Left kidney (tissue), 8 donors: ENCODE measurements at places on chromosomes 2 and 18. TPM values are rescaled to one million over a fixed set of nuclear protein-coding genes. Genes with fewer than 3 reads are reported as not detected.

DNA sequence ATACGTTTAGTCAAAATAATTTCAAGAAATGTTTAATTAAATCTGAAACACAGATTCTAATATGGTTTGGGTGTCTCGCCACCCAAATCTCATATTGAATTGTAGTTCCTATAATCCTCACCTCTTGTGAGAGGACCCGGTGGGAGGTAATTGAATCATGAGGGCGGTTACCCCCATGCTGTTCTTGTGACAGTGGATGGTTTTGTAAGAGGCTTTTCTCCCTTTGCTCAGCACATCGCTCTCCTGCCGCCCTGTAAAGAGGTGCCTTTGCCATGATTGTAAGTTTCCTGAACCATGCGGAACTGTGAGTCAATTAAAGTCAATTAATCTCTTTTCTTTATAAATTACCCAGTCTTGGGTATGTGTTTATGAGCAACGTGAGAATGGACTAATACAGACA, 1045.1 kb upstream of the POU3F3 start:
- no peak for DNase-seq

DNA sequence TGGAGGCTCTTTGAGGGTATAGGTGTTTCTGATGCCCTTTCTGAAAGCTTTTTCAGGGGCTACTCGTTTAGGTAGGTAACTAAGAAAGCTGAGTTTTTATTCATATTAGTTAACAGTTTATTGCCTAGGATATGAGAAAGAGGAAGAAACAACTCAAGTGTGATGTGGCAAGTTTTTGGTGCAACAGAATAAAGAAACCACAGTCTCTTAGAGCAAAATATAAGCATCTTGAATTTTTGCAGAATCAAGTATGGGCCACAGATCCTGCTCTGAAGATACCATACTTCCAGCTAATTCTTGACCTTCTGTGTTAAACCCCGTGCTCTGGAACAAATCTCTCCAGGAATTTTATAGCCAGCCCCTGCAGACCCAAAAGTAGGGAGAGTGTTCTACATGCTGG, 147.7 kb upstream of the SLC1A4 start:
- DNase-seq: no peak

DNA sequence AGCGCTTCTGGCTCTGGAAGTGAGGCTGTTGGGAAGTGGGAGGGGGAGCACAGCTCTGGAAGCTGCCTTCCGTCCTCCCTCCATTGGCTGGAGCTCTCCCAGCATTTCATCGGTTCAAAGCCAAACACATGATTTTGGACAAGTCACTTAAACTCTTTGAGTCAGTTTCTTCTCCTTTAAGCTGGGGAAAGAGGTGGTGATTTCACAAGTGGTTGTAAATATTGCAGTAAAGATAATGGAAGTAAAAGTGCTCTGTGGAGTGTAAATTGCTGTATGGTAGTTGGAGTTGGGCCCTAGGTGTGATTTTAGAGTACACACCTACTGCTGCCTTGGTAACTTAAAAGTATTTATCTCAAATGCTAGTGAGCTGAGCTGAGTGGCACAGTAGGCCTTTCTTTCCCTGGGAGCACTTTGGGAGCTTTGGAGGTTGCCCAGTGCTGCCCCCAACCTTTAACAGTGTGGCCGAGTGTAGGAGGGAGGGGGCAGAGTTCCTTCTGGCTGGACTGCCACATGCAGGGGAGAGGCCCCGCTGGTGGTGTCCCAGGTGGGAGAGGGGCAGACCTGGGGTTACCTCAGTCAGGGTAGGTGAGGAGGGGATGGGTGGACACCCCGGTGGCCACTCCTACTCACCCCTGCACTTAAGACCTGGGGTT, 54.7 kb downstream of the ASAP2 start:
- DNase-seq: no peak

- DNase-seq: no peak
These were observed 89.4 kb upstream of the SLC38A11 start for GRCh38 chr2:165044505-165045303.

DNA sequence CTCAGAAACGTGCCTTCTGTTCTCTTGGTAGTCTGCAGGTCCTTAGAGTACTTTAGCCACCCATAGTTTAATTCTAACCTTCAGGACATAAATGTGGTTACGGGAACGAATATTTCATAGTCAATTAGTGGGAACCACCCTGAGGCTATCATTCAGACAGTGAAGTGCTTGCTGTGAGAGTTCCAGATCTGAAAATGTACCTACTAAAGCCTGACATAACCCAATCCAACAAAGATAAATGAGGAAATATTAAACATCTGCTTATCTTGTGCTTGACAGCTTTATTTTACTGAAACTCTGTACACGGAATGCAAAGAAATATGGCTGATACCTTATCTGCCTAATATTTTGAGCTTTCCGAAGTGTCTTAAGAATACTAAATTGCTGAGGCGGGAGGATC, 43.0 kb downstream of the RAB27B start:
- no peak for DNase-seq

- peak; percentile 84 for DNase-seq
These were observed 66.3 kb upstream of the TCF7L1 start for GRCh38 chr2:85066874-85067351.

- DNase-seq: no peak
These were observed 30.1 kb upstream of the CCL20 start for GRCh38 chr2:227783404-227784138.

- DNase-seq: no peak
These were observed 8.9 kb downstream of the TSPYL6 start for GRCh38 chr2:54247115-54247514.

GRCh38 chr2:227454323-227454860, 17.6 kb upstream of the AGFG1 start:
- no peak for DNase-seq

DNA sequence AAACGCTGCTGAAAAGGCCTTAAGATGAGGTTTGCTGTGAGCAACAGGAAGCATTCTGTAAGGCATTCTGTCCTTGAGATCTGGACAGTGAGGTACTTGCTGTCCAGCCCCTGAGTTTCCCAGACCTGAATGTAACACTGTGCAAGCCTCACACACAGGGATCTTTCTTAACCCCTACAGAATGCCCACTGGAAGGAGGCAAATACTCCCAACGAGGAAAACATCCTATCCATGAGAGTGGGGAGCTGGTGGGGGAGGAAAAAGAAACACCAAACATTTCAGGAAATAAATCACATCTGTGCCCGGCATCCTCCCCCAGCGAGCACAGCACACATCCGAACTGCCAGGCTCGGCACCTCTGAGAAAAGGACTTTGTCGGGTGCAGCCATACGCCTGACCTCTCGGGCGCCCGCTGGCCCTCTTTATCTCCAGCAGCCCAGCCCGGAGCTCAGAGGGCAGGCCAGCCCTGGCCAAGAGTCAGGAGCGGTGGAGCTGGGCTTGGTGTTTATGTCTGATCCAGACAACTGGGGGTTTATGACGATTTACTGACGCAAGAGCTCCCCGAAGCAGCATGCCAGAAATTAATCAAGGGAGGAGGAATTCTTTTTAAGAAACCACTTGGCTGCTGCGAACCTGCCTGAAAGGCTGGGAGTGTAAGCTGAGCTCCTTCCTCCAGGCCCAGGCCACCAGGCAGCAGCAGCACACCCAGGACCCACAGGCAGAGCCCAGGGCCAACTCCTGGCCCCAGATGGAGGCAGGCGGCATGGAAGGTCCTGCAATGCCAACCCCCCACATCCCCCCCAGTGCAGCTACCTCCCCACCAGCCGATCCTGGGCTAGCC, 72.2 kb downstream of the HDAC4 start:
- DNase-seq: peak; percentile 64

- no peak for DNase-seq
These were observed 45.4 kb upstream of the TAF1B start for GRCh38 chr2:9797681-9798556.

DNA sequence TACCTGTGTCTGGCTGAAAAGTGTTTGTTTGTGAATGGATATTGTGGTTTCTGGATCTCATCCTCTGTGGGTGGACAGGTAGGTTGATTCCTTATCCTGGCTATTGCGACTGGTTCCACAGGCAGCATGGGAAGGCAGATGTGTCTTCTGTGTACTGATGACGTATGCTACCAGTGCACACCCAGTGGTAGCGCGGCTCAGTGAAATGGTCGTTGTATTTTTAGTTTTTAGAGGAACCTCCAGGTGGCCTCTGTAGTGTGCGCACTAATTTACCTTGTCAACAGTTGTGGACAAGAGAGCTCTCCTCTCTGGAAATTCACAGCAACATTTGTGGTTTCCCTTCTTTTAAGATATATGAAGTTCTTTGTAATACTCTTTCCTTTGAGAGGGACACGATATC, 52.5 kb downstream of the CCDC74A start:
- no peak for DNase-seq

DNA sequence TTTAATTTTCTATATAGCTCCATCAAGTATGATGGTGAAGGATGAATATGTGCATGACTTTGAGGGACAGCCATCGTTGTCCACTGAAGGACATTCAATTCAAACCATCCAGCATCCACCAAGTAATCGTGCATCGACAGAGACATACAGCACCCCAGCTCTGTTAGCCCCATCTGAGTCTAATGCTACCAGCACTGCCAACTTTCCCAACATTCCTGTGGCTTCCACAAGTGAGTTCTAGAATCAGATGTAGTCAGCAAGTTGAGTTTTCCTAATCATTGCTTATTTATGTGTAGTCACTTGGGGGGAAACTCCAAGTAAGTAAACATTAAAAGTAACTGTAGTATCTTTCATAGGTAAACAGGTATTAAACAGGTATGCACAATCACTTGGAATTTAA, 24.8 kb downstream of the SMAD4 start:
- DNase-seq: no peak

DNA sequence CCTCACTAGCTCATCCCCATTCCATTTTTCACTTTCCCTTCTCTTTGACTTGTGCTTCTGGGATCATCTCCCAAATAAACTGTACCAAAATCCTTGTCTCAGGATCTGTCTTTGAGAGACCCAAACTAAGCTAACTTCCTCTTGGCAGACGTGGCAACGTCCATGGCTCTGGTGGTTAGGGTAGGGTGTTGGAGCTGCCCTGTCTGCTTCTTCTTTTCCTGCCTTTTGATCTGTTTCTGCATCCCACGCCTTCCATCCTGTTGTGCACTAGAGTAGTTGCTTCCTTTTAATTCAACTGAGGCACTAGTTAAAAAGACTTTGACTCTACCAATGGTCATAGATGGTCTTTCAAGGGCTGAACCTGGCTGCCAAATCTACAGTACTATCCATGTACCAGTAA, 5.5 kb upstream of the MAP4K4 start:
- no peak for DNase-seq

GRCh38 chr2:21303876-21304275, 180.1 kb downstream of the TDRD15 start:
- no peak for DNase-seq

GRCh38 chr2:120218181-120218580, 5.0 kb downstream of the TMEM185B start:
- DNase-seq: no peak

GRCh38 chr2:224160917-224161316, 121.8 kb upstream of the SERPINE2 start:
- DNase-seq: no peak

DNA sequence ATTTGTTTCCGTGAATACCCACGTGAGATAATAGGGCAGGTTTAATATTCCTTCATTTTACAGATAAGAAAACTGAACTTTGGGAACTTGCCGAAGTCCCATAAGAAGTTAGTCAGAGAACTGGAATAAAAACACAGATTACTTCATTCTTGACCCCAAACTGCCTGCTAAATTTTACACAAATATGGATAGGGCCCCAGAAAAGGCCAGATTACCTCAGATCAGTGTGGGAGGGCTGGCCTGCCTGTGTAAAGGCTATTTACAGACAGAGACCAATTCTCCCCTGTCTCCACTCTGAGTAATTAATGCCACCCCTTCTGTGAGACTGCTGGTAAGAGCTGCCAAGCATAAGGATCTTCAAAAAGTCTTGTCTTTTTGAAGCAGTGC, 139.2 kb downstream of the MGAT5 start:
- DNase-seq: no peak

DNA sequence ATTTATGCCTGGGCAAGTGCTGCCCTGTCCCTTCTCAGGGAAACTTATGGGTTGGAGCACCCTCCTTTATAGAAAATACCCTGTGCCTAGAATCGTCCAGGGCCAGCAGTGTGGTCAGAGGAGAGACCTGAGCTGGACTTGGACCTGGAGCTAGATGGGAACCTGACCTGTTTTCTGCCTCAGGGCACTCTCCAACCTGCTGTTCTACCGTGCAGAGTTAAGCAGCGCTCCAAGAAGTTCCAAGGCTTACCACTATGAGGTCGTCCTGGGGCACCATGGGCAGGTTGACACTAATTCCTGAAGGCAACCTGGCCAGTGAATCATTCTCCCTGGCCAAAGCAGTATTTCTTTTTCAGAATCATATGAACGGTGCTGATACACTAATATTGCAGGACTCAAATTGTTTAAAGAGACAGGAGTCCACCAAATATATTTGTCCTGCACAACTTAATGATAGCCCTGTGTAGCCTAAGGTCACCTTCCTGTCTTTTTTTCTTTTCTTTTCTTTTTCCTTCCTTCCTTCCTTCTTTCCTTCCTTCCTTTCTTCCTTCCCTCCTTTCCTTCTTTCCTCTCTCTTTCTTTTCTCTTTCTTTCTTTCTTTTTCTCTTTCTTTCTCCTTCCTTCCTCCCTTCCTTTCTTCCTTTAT, 455.4 kb upstream of the HNMT start:
- no peak for DNase-seq

- peak; percentile 53 for DNase-seq
These were observed 1.5 kb downstream of the ESCO1 start for GRCh38 chr18:21598726-21599584.

Gene RAPGEF4
- polyA plus RNA-seq: 13.4 TPM

Gene PSME4
- polyA plus RNA-seq: 82.8 TPM

Gene ABCB6
- polyA plus RNA-seq: 42.6 TPM

Gene DLX1
- polyA plus RNA-seq: 0.43 TPM

Gene FSIP2
- 4.1 TPM for polyA plus RNA-seq

Gene TRIB2
- polyA plus RNA-seq: 239 TPM

Gene ANKRD30BL
- 0.85 TPM for polyA plus RNA-seq

Gene VWA3B
- polyA plus RNA-seq: 0.80 TPM

Gene HOXD4
- polyA plus RNA-seq: 60.4 TPM

Gene POTEC
- polyA plus RNA-seq: 0.03 TPM

Gene FIGLA
- not detected for polyA plus RNA-seq

Gene POTEI
- 0.08 TPM for polyA plus RNA-seq

Gene LGALSL
- 41.8 TPM for polyA plus RNA-seq

Gene RNF144A
- polyA plus RNA-seq: 62.9 TPM

Gene NEB
- 30.6 TPM for polyA plus RNA-seq

Gene FBXO41
- polyA plus RNA-seq: 2.1 TPM

Gene AMER3
- 0.03 TPM for polyA plus RNA-seq

Gene REEP1
- 3.5 TPM for polyA plus RNA-seq

Gene KCNJ3
- polyA plus RNA-seq: 8.6 TPM

Gene IL37
- polyA plus RNA-seq: 0.40 TPM
